Amniotic epithelial cell (primary cell): ENCODE measurements at places on chromosomes 5 and 9.

DNA sequence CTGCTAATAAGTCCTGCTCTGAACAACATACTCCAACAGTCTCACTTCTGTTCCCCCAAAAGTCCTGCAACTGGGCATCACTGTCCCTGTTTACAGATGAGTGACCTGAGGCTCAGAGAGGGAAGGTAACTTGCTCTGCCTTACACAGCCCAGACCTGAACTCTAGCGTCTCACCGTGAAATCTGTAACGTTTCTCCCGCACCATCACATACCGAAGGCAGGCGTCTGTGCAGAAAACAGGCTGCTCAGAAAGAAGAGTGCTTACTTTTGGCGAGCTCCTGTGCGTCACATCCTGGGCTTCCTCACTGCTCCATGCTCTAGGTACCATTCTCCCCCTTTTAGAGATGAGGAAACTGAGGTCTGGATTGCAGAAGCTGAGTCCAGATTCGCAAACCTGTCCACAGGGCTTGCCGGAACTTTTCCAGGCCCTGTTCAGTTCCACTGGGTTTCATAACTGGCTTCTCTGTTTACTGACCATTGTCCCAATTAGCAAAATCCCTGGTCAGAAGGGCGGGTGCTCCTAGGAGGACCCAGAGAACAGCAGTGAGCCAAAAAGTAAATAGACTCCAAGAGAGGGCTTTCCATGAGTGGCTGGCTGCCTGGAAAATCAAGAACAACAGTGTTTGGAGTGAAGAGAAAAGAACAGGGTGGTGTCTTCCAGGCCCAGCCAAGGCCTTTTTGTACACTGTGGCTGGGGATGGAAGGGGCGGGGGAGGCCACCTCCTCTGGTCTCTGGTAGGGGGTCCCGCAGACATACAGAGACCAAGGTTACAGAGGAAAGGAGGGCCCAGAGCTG is 27.1 kb downstream of the GSN start:
- no peak for DNase-seq

GRCh38 chr9:36046923-36047322 is 10.2 kb downstream of the RECK start:
- no peak for DNase-seq

GRCh38 chr5:63154476-63155309 is 576.1 kb downstream of the LRRC70 start:
- DNase-seq: no peak

- DNase-seq: peak; percentile 41
Measured at GRCh38 chr5:39650008-39650762, 225.4 kb upstream of the DAB2 start.

DNA sequence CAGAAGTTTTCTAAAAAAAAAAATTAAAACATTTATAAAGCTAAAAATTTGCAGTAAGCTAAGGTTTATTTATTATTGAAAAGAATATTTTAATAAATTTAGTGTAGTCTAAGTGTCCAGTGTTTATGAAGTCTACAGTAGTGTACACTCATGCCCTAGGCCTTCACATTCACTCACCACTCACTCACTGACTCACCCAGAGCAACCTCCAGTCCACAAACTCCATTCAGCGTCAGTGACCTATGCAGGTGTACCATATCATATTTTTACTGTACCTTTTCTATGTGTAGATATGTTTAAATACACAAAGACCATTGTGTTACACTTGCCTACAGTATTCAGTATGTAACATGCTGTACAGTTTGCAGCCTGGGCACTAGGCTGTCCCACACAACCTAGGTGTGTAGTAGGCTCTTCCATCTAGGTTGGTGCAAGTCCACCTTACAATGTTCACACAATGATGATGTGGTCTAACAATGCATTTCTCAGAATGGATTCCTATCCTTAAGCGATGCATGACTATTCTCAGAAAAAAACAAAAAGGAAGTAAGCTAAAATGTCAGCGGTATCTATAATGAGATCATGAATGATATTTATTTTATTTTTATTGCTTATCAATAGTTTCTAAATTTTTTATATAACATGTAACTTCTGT is 336.7 kb downstream of the AGTPBP1 start:
- DNase-seq: no peak

DNA sequence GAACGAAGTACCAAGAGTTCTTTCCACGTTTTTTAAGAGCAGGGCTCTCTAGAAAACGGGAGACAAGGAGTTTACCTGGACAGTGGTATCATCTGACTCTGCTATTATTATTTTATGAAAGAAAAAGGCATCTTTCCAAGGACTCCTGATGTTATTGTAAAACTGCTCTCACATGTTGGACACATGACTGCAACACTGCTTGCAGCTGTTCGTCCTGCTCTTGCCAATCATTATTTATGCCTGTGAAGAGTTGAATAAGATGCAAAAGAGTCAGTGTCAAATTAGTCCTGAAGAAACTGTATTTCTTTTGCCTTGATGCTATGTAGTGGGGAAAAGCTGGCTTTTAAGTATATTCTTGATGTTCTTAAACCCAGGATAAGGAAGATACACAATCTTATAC is 284.5 kb upstream of the PTGER4 start:
- DNase-seq: no peak

- DNase-seq: no peak
Measured at GRCh38 chr5:36304095-36304805, 2.5 kb upstream of the RANBP3L start.
